ENCODE measurements at places on chromosomes 7 and 10.

DNA sequence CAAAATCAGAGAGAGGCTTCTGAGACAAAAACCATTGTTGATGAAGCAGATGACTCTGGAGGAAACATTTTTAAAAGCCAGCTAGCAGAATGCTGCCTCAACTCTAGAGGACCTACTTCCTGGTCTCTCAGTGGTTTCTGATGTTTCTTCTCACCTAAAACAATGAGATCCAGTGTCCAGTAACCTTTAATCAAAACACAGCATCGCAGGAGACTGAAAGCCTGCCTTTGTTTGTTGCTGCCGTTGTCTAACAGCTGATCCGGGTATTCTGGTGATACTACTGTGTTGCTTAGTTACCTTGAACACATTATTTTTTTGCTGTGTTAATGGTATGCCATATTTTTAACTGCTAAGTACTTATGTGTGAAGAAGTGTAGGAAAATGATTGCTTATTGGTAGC is 70.9 kb downstream of the WIPF3 start:
- DNase-seq: no peak

GRCh38 chr10:88045096-88045495 is 181.7 kb downstream of the PTEN start:
- no peak for DNase-seq

DNA sequence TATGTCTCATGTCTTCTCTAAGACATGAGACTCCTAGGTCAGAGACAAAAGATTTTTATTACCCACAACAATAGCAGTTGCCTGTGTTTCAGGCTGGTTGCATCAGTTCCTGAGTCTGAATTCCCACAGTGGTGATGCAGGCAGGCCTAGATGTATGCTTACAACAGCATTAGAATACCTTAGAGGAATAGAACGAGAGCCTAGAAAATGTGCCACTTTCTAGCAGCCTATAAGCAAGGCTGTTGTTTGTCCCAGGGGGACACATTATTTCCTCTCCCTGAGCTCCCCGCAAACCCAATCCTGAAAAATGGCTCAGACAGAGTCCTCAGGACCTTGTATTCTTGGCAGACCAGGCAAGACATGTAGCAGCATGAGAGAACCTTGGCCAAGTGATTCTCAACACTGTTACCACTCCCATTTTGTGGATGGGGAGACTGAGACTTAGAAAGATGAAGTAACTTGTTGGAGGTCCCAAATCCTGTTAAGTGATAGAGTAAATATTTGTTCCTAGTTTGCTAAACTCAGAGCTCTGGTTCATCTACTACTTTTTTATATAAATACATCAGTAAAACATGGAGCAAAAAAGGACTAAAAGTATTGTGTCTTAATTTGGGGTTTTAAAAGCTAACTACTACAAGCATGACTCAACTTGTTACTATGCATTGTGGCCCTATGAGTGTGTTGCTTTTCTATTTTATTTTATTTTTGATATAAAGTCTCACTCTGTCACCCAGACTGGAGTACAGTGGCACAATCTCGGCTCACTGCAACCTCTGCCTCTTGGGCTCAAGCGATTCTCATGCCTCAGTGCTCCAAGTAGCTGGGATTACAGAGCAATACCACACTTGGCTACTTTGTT is 14.2 kb downstream of the VTI1A start:
- DNase-seq: peak; percentile 67

DNA sequence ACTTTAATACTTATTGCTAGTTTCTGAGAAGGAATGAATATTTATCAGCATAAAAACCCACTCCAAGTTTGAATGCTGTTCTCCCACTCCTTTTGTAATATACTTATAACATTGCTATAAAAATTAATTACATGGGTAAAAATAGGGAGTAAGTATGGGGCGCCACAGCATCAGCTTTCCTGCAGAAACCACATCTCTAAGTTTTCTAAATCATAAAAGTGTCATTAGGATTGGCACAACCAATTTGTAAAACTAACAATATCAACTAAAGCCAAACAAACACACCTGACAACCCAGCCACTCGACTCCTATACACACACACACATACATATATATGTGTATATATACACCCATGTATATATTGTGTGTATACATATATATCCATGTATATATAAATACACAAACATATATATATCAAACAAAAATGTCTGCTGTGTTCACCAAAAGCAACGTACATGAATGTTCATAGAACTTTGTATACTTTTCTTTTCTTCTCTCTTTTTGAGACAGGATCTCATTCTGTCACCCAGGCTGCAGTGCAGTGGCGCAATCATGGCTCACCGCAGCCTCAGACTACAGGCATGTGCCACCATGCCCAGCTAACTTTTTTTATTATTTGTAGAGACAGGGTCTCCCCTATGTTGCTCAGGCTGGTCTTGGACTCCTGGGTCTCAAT is 14.8 kb upstream of the LRRC17 start:
- no peak for DNase-seq

DNA sequence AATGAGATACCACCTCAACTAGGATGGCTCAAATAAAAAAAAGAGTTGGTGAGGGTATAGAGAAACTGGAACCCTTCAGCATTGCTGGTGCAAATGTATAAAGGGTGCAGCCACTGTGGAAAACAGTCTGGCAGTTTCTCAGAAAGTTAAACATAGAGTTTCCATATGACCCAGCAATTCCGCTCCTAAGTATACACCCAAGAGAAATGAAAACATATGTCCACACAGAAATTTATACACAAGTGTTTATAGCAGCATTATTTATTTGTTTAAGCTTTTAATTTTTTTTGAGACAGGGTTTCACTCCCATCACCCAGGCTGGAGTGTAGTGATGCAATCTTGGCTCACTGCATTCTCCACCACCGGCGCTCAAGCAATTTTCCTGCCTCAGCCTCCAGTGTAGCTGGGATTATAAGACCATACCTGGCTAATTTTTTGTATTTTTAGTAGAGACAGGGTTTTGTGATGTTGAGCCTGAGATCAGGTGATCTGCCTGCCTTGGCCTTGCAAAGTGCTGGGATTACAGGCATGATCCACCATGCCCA is 118.2 kb upstream of the KIF5B start:
- DNase-seq: no peak

GRCh38 chr7:28586736-28587135 is 174.4 kb downstream of the CREB5 start:
- DNase-seq: no peak

GRCh38 chr7:42478717-42479116 is 241.7 kb upstream of the GLI3 start:
- no peak for DNase-seq

DNA sequence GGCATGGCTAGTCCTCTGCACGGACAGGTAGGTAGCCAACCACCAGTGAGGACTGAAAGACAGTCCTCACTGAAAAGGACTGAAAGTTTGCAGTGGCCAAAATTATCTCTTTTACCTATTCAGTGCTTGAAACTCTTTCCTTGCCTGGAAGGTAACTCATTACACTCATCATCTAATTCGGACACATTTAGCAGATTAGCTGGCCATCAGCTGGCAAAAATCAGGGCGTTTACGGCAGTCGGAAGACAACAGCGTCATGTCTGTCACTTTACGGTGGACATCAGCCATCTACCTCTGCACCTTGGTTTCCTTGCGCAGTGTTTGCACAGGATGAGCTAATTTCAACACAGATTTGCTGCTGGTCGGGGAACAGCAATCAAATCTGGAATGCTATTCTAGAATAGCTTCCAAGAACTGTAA is 740 bp downstream of the ANXA7 start:
- no peak for DNase-seq

DNA sequence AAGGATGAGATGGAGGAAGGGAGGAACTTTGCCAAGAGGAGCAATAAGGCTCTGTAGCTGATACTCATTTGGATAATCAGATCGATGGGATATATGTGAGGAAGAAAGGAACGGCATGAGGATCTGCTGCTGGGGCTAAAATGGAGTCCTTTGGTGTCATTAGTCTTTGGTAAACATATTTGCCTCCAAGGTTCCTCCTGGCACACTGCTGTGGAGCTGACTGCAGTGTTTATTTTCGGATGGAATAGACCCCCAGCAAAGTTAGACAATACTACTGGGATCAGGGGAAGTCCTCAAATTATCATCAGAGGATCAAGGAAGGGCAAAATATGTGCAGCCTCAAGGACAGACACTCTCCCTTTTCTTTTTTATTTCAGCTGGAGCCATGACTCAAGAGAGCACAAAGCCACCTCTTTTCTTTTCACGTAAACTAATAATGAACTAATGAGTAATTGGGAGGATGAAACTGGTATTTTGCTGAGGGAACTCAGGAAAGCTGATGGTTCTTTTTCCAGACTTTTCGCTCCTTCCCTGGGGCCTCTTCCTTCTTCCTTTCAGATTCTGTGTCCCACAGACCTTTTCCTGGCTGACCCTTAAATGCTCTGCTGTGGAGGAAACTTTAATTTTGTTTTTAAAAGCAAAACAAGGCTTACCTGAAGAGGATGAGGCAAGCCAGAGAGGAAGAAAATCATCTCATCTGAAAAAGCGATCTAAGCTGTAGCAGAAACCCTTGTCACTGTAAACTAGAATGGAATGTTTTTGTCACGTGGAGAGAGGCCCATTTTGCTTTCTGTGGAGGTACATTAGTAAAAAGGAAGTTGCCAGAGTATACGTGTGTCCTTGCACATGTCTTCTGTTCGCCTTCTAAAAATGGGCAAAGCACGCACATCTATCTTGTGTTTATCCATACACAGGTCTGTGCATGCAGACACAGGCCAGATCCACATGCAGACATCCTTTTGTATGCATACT is 33.3 kb downstream of the LRMDA start:
- no peak for DNase-seq

- no peak for DNase-seq
These were observed 77.9 kb downstream of the HERPUD2 start for GRCh38 chr7:35617041-35617440.

DNA sequence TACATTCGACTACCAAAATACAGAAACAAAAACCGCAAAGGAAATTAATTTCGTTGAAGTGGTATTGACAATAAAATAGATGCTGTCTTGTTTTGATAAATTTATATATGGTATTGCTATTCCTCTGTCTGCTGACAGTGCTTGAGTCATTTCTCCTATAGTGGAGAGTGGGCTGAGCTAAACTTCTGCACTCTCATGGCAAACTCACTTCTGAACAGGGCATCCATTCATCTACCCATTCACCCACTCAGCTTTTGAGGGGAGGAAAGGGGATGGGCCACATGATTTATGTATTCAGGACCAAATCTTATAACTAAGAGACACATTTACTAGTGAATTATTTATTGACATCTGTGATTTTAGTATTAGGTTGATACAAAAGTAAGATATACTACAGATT is 137.6 kb upstream of the PLXNA4 start:
- DNase-seq: no peak

DNA sequence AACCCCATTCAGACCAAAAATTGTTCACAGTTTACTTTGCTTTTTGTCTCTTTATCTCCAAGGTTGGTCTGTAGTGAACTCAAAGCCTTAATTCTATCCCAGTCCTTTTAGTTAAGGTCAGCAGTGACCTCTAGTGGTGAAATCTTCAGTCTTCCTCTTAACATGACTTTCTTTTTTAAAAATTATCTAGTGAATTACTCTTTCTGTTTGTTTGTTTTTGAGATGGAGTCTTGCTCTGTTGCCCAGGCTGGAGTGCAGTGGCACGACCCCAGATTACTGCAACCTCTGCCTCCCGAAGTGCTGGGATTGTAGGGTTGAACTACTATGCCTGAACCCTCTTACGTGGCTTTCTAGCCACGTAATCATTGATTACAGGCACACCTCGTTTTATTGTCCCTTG is 25.0 kb downstream of the ZNF487 start:
- DNase-seq: peak; percentile 50

- no peak for DNase-seq
These were observed 276.7 kb downstream of the NXPH1 start for GRCh38 chr7:8710124-8710523.

DNA sequence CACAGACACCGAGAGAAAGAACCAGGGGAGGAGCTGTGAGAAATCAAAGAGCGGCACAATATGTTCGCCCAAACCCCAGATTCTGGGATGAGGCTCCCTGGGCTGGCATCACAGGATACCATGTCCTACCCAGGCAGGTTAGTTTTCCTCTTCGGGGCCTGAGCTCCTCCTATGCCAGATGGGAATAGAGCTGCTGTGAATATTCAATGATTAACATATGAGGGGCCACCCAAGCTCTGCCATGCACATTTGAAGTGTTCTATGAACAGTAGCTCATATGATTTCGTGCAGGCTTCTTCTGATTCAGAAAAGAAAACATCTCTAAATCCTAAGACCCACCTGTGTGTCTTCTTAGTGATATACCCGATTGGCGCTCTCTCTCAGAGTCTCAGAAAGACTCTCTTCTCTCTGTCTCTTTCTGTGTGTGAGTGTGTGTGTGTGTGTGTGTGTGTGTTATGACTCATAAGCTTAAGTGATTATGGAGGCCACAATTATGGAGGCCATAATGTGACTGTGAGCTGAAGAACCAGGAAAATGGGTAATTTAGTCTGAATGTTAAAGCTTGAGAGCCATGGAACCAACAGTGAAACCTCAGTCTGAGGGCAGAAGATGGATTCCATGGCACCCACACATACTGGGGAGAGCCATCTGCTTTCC is 220.5 kb downstream of the KLF6 start:
- no peak for DNase-seq

- peak; percentile 77 for DNase-seq
These were observed 41.7 kb upstream of the LOXL4 start for GRCh38 chr10:98309366-98310355.

DNA sequence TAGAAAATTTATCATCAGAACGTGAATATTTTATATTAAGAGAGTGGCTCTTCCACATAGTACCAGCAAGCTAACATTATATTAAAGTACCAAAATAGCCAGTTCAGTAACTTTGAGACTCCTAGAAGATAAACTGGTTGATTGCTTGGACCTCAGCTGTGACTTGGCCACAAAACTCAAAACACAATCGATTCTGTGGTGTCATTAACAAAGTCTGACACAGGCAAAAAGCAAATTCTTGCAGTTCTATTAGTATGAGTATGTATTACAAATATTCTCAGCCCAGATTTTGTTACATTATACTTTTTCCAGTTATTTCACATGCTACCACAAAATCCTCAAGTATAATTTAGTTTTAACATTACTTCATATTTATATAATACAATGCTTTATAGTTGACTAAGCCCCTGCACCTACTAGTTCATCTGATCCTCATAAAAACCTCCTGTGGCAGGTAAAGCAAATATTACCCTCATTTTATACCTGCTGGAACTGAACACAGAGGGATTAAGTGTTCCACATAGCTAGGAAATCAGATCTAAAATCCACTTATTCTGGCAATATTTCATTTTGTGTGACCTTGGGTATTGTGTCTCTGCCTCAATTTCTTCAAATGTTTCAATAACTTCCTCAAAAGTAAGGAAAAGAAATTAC is 279.9 kb upstream of the MKLN1 start:
- DNase-seq: no peak

DNA sequence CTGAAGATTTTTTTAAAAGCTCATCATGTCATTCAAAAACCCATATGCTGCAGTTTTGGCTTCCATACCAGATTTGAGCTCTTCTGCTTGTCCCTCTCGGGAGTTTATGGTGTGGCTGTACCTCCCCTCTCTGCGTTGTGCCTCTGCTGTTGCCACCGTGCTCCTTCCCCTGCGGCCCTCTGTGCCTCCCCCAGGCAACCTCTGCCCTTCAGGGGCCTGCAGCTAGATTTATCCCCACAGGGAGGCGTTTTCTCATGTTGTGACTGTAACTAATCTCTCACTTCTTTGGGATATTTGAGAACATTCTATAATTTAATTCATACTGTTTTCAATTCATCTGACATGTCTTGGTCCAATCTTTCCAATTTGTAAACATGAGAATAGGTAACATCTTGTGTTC is 52.7 kb downstream of the TASOR2 start:
- no peak for DNase-seq
